Cortex of kidney (tissue), 1 donor: ENCODE measurements at places on chromosomes 12 and 14.

DNA sequence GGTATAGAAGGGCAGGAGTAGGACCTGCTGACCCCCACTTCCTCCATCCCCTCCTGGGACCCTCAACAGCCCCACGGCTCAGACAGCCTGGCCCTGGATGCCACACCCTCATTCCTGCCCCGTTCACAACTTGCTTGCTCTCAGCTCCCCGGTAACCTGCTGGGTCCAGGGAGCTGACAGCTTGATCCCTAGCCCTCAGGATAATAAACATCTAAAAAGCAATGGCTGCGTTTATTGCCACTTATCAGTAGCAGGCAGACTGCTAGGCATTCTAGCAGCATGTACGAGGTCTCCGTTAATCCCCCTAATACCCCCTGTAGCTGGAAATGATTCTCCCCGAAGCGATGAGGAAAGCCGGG lies 24.3 kb upstream of the RPLP0 start:
- DNase-seq = no peak

DNA sequence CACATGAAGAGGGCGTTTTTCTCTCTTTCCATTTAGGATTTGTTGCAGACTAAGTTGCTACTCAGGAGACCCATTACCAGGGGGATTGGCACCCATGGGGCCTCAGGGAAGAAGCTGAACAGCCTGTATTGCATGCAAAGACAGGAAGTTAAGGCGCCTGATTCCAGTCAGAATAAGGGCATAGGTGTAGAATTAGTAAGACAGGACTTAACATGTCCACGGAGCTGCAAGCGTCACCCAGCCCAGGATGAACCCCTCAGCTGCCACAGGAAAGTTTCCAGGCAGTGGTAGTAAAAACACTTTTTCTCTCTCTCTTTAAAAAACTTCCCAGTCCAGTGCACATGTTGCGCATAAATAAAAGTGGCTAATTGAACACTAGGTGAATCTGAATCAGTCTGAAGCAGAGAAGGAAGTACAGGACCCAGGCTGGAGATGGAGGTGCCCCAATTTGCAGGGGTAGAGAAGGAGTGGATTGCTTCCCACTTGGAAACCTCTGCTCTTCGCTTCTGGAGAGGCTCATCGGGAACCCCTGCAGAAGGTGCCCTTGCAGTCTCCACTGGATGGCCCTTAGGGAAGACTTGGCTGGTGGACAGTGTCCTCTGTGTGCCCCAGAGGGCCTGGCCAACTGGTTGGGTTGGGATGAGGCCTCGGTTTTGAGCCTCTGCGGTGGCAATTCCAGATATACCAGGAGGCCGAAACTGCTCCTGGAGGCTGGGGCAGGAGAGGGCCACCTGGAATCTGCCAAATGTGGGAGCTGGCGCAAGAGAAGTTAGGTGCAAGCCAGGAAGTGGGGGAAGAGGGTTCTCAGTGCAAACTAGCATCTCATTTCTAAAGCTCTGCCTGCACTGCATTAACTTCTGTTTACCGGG lies 10.7 kb upstream of the TBX3 start:
- no peak for DNase-seq

GRCh38 chr12:120687578-120688289 lies 785 bp downstream of the MLEC start:
- DNase-seq = no peak

DNA sequence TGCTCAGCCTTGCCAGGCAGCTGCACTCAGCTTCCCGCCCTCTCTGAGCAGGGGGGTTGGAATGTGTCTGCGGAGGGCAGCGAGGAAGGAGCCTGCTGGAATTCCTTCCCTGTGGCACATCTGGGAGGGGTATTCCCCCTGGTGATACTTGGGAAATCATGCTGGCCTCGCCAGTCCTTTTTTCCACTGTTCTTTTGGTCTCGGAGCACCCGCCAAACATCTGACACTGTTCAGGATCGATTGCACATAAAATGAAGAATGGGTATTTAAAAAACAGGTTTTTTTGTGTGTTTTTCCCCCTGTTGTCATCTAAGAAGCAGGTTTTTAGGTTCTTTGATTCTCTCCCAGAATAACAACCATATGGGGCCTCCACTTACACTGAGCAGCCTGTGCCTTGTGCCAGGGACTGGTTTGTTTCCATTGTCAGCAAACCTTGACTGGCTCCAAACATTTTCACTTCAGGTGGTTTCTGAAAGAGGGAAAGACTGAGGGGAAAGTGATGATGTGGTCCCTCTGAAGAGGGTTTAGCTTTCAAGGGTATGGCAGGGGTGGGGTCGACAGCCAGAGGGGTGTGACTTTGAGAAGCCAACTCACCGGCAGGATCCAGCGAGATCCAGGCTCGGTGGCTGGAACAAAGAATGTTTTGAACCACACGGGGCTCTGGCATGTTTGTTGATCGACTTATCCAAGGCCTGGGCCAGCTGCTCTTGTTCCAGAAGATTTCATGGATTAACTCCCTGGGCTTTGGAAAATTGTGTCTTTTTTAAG lies 215.1 kb downstream of the CACNA1C start:
- DNase-seq = no peak

- DNase-seq = no peak
Measured at GRCh38 chr12:131487388-131488124, 223.3 kb upstream of the SFSWAP start.

DNA sequence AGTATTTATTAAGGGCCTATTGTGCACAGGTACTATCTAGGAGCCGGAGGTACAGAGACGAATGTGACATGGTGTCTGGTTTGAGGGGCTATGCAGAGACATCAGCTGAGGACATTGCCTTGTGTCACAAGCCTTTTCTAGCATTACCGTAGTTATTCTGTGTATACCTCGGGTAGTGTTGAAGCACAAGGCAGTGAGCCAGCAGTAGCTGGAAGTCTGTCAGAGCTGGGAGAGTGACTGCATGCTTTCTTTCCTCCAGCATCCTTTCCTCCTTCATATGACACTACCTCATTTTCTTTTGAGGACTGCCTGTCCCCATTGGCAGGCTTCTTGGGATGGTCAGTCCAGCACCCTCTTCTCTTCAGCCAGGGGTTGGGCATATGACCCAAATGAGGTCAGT lies 77.0 kb downstream of the POLR3B start:
- DNase-seq = no peak

- DNase-seq = no peak
Measured at GRCh38 chr14:101780887-101781239, 19.4 kb downstream of the PPP2R5C start.

- no peak for DNase-seq
Measured at GRCh38 chr12:47829584-47829983, 9.9 kb upstream of the HDAC7 start.

DNA sequence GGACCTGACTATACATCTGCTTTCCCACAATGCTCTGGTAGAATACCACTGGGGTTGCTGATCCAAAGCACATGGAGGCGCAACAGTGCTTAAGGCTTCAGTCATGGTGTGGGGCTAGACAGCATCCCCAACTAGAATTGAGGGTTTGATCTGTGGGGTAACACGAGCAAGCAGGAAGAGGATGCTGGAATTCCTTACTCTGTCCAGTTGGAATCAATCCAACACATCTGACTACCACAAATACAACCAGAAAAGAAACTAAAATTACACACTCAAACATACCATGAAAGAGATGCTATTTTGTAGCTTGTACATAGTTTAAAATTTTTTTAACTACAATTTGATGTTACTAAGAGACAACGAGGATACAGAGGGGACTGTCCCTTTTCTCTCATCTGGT lies 40.4 kb upstream of the GTF2A1 start:
- DNase-seq = no peak

DNA sequence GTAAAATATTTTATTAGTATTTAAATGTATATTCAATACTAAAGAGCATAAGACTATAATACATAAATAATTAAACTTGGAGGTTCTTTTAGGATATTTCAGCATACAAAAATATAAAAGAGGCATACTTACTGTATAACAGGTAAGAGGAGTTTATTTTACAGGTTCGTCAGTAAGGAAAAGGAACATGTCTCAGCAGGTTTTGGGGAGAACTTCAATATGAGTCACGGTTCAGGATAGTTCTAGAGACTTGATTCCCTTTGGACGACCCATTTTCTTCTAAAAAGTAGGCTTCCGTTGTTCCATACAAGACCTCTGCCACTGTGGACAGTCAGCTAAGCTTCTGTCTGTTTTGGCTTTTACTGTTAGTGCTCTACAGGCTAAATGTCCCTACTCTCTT lies 181.1 kb downstream of the ALX1 start:
- no peak for DNase-seq

DNA sequence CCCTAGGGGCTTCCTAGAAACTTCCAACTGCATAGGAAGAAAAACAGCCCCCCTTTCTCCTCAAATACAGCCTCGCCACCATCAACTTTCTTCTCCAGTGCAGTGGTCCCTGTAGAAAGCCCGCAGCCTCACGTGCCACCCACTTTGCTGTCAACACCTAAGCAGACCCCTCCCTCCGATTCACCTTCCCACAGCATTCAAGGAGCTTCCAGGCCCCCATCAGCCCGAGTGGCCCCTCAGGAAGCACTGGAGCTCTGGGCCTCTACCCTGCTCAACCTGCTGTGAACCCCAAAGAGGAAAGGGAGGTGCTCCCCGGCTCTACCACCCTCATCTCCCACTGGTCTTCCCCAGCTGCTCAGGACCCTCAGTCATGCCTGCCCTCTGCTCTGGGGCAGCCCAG lies 55.0 kb downstream of the RNF34 start:
- DNase-seq = no peak

GRCh38 chr12:96617178-96617577 lies 127.8 kb downstream of the CFAP54 start:
- DNase-seq = no peak

GRCh38 chr14:70338550-70338949 lies 20.9 kb downstream of the COX16 start:
- no peak for DNase-seq

- no peak for DNase-seq
Measured at GRCh38 chr12:107092669-107093416, 506 bp downstream of the CRY1 start.

- no peak for DNase-seq
Measured at GRCh38 chr12:76402259-76402658, 54.0 kb upstream of the BBS10 start.

GRCh38 chr12:59808317-59808910 lies 212.6 kb downstream of the SLC16A7 start:
- DNase-seq = no peak

DNA sequence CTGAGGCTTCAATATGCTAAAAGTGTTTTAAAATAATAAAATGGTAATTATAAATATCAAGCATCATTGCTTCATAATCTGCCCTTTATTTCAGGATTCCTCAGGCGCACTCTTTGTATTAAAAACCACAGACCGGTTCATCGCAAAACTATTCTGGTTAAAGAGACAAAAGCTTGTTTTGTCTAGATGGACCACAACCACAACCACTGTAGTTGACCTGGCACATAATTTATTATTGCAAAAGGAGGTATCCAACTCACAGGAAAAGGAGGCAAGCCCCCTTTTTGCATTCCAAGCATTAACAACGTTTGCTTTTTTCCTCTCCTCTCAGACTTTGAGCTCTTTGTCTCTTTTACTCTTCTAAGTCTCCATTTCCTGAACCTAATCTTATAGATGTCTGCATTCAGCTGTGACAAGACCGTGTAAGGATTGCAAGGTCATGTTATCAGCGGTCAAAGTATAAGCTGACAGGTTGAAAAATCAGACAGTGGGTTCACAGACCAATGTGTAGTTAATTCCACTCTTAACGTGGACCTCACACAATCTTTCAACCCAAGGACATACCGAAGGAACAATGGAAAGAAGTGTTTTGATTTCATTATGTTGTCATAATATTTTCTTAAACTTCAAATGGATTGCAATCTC lies 1057.6 kb downstream of the GALC start:
- no peak for DNase-seq
